ENCODE measurements at places on chromosomes 13 and 19.
A peak's percentile ranks its signal among the peaks of the same experiment; 100 is the strongest.

DNA sequence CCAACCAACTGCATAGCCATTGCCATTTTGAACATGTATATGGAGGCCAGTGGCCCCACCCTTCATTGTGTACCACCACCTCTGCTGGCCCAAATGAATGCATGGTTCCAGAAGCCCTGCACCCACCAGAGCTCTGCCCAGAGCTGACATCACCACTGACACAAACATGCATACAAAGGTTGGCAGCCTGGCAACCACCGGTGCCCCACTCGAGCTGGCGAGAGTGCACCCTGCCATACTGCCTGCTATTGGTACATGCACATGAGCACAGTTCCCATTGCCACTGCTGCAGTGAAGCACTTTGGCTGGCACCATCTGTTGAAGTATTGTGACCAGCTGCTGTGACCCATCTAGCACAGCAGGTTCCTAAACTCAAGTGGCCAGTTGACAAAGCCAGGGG lies 1564.9 kb downstream of the OLFM4 start:
- DNase-seq = no peak

DNA sequence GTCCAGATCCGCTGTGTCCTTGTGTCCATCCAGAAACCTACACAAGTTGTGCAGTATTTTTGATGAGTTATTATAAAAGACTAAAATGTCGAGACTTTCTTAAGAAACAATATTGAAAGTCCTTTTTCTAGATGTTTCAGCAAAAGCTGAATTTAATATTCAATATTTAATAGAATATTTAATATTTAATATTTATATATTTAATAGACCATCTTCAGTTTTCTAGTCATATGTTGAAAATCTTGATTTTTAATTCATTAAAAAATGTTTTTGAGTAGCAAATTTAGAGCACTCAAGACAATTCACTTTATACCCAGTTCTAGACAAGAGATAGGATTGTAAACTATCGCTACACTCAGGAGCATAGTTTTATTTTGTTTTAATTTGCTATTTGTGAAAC lies 447.8 kb downstream of the SLITRK5 start:
- DNase-seq = no peak

DNA sequence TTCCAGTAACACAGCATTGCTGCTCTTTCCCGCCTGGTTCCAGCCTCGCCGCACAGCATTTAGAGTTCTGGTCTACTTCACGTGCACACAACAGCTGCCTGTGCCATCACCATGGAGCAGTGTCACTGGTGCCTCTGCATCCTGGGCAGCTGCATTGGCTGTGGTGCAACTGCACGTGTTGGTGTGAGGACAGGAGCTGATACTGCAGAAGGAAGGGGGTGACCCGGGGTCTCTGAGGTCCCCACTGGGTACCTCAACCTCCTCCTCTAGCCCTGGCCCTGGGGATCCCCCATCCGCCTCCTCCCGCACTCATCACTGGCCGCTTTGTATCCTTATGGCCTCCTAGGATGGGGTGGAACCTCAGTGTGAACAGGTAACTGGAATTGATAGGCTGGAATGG lies 112.5 kb downstream of the SOX1 start:
- no peak for DNase-seq

DNA sequence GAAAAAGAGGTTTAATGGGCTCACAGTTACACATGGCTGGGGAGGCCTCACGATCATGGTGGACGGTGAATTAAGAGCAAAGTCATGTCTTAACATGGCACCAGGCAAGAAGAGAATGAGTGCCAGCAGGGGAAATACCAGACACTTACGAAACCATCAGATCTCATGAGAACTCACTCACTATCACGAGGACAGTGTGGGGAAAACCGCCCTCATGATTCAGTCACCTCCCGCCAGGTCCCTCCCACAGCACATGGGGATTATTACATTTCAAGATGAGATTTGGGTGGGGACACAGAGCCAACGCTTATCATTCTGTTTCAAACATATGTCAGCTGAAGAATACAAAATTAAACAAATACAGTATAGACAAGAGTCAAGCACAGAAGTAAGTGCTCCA lies 165.1 kb downstream of the PCCA start:
- DNase-seq = no peak

GRCh38 chr13:94550062-94550738 lies 45.8 kb downstream of the TGDS start:
- no peak for DNase-seq

- DNase-seq = no peak
These were observed 267.4 kb downstream of the ABCC4 start for GRCh38 chr13:95033890-95034289.

- DNase-seq = no peak
These were observed 40.4 kb upstream of the PDCD5 start for GRCh38 chr19:32540621-32541020.

DNA sequence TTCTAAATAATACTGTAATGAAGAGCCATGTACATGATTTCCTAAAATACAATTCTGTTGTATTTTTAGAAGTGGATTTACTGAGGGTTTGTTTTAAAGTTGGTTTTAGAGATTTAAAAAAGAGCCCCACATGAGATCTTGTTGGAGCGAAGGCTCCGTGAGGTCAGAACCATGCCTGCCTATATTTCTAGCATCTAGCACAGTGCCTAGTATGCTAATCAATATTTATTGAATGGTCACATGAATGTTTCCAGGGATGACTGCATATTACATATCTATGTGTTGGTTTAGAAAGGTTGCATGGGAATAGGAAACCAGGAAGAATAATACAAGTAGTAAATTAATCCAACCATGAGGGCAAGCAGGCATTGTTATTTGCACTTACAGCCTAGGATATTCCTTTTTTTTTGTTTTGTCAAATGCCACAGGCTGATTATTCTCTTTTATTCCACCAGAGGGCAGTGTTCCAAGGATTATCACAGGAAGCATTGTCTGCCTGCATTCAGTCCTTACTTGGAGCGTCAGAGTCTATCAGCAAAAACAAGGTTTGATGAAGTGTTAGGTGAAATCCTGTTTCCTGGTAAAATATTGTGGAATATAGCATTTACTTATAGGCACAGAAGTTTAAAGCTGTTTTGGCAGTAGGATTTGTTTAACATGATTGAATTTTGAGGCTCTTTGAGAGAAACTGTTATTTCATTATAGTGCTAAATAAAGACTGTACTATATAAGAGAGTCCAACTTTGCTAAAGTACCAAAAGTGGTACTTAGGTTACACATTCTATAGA lies 46.8 kb downstream of the COG3 start:
- peak; percentile 71 for DNase-seq

GRCh38 chr13:105278943-105279381 lies 1256.5 kb downstream of the EFNB2 start:
- DNase-seq = no peak

DNA sequence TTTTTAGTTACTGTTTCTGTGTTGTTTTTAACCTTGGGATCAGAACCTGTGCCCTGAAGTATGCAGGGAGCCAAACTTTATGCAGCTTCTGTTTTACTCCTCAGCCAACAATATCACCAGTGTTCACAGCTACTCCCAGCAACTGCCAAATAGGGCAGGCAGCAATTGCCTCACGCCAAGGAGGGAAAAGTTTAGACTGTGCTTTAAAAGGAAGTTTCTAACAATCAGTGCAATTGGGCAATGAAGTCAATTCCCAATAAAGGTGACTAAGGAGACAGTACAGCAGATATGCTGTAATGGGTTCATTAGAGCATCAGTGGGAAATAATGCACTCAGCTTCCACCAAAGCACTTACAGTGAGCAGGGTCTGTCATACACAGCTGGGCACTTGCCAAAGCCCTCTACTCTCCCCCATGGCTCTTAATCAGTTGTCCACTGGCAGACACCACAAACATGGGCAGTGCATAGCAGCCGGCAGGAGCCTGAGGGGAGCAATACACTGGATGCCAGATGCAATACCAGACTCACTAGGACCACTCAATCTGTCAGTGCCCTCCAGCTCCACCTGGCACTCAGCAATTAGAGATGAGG lies 19.3 kb downstream of the ENOX1 start:
- no peak for DNase-seq

DNA sequence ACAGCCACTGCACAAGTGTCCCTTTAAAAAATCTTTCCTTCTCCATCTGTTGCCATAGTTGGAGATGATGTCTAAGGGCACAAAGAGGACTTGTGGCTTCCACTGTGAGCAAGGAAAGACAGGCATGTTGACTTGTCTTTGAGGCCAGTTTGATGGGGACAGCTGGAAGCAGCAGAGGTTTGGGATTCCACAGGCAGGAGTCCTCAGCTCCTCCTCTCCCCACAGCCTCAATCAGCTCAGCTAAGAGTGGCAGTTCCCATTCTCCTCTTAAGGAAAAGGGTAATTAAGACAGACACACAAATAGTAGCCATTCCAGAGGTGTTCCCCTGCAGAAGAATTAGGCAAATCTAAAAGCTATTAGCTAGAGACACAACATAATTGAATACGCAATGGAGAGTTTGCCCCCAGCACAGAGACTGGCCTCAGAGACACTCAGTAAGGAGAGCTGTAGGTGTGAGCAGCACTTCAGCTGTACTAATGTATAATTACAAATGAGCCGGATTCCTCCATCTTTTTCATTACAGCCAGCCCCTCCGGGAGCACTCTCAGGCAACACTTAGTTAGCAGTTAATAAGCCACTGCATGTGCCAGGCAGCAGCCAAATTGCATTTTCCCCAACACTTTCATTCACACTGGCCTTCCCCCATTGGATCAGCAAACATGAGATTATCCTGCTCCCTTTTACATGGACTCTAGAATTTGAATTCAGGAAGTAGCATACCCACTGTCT lies 434.0 kb downstream of the FOXO1 start:
- DNase-seq = no peak

DNA sequence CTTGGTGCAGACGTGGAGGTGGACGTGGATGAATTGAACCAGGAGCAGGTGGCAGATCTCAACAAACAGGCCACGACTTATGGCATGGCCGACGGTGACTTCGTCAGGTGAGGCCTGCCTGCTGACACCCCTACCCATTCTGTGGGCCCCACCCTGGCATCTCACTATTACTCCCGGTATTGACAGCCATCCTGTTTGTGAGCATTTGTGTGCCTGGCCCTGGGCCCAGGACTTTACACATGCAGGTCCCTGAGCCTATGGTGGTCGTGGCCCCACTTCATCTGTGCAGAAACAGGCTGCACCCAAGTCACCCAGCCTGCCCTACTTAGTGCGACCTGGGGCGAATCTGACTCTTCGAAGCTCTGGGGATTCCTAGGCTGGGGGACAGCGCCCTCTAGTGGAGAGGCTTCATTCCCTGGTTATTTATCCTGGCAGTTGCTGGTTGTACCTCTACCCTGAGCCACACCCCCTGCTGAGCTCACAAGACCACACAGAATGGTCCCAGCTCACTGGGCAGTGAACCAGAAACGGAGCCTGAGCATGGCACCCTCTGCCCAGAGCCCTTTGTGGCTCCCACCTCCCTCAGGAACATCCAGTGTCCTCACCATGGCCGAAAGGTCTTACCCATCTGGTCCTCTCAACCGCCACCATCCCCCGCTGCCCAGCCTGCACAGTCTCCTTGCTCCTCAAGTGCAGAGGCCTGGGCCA lies 16.9 kb downstream of the ZNF296 start:
- peak; percentile 57 for DNase-seq

- no peak for DNase-seq
These were observed 735.2 kb downstream of the LIG4 start for GRCh38 chr13:107480130-107480529.

- no peak for DNase-seq
These were observed 105.6 kb upstream of the SERP2 start for GRCh38 chr13:44267980-44268379.

DNA sequence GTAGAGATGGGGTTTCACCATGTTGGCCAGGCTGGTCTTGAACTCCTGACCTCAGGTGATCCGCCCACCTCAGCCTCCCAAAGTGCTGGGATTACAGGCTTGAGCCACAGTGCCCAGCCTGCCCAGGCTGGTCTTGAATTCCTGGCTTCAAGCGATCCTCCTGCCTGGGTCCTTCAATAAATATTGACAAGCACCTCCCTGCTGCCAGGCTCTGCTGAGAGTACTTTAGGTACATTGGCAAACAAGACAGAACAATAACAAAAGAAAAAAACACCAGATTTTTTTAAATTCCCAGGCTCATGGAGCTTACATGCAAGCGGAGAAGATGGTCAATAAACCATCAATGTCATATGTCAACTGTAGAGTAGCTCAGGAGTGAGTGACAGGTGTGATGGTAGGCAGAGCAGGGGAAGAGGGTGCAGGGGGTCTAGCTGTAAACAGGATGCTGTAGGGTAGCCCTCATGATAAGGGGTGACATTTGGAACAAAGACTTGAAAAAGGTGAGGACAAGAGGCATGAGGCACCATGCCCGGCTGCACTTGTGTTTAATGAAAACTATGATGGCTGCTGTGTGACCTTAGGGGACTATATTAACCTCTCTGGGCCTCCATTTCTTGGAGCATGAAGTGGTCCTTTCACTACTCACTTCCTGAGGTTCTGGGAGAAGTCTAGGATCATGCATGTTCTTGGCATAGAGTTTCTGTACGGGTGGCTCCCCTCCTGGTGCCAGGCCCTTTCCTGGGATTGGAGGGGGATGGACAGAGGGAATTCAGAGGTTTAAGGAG lies 19.6 kb downstream of the SULT2B1 start:
- DNase-seq = no peak

GRCh38 chr13:25046985-25047511 lies 48.9 kb upstream of the PABPC3 start:
- DNase-seq = no peak

DNA sequence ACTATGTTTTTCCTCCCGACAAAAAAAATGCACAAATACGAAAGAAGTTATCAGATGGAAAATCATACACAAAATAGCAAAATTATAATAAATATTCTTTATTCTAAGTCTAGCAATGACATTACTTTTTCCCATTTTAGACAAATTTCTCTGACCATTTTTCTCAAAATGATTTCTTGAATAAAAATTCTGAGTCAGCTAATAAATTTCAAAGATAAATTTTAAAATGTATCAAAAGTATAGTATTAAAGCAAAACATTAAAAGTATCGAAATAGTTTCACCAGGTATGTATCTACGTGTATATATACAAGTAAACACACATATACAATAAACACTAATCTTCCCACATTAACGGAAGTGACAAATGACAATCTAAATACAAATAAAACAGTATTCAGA lies 8.9 kb downstream of the ZC3H13 start:
- no peak for DNase-seq

- DNase-seq = no peak
These were observed 32.3 kb downstream of the WASF3 start for GRCh38 chr13:26589754-26590153.

GRCh38 chr13:80036845-80037504 lies 304.0 kb downstream of the SPRY2 start:
- DNase-seq = no peak

GRCh38 chr13:111361873-111362648 lies 41.6 kb downstream of the TEX29 start:
- no peak for DNase-seq

DNA sequence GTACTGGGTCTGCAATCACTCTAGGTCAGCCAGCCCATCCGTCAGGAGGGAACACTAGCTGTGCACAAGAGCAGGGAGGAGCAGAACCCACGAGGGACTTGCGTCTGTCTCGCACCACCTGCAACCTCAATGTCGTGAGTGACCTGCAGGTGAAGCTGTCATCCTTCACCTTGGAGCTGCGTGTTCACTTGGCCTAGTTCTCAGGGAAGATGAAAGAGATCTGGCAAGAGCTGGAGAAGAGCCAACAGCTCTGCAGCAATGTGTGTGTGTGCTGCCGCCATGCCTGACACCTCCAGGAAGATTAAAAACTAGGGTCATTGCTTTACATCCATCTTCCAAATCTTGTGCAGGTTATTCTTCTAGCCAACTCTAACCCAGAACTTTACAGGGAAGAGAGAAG lies 117.6 kb upstream of the MRI1 start:
- no peak for DNase-seq

- DNase-seq = no peak
These were observed 18.4 kb downstream of the NLRP13 start for GRCh38 chr19:55913643-55914268.

- no peak for DNase-seq
These were observed 902 bp upstream of the CCDC106 start for GRCh38 chr19:55646889-55647731.

Data from thymus (tissue), 14 donors.